NB4 (cell line): ENCODE measurements at places on chromosomes 4 and X.

DNA sequence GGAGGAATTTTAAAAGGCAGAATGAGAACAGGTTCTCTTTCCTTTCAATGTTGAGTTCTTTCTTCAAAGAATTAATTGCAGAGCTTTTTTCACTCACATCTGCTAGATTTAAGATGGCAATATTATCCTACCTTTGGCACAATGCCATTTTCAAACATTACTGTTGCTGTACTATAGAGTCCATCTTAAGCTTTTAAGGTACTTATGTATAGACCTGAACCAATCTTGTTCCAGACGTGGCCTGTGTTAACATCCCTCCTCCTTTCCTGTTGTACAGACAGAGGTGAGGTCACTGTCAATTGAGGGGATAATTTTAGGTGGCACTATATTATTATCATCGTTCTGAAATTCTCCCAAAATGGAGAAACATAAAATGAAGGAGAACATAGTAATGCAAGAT is 53.0 kb upstream of the MYOZ2 start:
- no peak for DNase-seq

GRCh38 chrX:72060921-72061490 is 70.7 kb downstream of the RTL5 start:
- no peak for DNase-seq

DNA sequence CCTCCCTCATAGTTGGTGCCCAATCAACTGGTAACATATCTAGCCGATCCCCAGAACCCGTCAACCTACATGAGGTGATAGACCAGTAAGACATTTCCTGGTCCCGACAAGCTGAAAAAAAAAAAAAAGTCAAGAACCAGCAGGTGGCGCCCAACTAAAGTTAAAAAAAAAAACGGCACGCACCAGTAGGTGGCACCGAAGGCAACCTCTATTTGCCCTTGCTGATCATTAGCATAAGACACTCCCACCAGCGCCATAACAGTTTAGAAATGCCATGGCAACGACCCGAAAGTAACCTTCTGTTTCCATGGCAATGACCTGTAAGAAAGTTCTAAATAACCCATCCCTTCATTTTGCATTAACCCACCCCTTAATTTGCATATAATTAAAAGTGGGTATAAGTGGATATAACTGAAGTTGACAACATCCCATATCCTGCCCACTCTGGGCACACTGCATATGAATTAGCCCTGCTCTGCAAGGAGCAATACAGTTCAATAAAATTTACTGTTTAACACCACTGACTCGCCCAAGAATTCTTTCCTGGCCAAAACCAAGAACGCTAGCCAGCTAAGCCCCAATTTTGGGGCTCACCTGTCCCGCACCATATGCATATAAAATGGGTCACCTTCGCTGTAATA is 83.9 kb upstream of the SPANXB1 start:
- peak; percentile 61 for DNase-seq

DNA sequence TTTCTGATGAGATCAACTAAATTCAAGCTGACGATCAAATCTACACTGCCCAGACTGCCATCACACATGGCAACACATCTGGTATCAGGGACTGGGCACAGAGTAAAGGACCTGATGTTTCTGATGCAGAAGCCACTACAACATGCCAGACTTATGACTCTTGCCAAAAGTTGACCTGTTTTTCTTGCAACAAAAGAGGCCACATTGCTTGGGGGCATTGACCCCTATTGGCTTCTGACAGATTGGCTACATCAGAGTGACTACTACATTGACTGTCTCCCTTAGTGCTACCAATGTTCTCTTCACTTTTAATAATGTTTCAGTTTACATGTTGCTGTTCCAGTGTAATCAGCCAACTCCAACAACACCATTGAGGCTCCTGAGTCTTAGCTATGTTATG is 15.3 kb upstream of the SMIM10 start:
- no peak for DNase-seq
